ENCODE measurements at places on chromosomes 5 and 9.

GRCh38 chr9:133848471-133849109 lies 110.4 kb upstream of the SARDH start:
- no peak for DNase-seq

- no peak for DNase-seq
These were observed at the start of gene GPR21 for GRCh38 chr9:123033352-123033751. TSS of gene GPR21 (plus strand) at chr9:123033667. CDS start at chr9:123034567, 900 bp downstream.

DNA sequence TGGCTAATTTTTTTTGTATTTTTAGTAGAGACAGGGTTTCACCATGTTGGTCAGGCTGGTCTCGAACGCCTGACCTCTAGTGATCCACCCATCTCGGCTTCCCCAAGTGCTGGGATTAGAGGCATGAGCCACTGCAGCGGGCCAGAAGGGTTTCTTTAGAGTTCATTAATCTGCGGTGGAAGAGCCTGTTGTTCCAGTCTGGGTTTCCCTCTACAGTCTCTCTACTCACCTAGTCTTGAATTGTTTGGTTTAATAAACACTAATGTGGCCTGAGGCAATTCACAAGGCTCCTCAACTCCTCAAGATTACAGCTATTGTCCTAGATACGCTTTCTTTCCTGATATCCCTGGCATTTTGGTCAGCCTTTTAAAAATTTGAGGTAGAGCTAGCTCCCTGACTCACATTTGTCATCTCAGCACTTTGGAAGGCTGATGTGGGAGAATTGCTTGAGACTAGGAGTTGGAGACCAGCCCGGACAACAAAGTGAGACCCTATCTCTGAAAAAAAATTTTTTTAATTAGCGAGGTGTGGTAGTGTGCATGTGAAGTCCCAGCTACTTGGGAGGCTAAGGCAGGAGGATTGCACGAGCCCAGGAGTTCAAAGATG lies 4.6 kb upstream of the SAR1B start:
- DNase-seq: no peak

DNA sequence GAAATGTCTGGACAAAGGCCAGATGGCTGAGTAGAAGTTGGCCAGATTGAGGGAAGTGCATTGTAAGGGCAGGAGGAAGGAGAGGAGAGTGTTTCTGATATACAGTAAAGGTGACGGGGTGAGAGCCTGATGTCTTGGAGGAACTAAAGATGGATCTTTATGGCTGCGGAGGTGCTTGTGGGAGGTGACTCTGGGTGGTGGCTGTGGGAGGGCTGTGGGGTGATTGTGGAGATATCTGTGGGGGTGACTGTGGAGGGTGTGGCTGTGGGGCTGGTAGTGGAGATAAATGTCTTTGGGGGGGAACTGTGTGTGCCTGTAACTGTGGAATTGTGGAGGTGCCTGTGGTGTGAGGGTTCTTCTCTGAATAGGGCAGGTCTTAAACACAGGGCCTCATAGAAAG lies 121.4 kb downstream of the CMYA5 start:
- no peak for DNase-seq

DNA sequence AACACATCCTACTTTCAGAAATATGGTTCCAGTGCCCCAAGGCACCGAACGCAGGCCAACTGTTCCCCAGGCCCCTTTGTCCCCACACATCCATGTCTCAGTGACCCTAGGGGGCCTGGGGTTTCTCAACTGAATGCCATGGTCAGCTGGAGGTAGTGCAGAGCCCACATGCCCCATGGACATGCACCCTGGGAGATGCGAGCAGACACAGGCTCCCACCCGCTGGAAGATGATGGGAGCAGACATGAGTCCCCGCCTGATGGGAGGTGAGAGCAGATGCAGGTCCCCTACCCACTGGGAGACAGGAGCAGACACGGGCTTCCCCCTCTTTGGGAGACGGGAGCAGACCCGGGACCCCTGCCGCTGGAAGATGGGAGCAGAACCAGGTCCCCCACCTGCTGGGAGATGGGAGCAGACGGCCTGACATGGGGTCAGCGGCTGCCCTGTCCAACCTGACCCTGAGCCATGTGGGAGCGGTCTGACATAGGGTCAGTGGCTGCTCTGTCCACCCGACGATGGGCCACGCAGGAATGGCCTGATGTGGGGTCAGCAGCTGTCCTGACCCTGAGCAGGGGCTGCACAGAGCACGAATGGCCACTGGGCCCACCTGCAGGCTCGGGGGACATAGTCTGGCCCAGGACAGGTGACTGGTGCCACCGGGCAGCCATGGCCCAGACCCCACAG lies 18.4 kb downstream of the ZDHHC11B start:
- DNase-seq: no peak

GRCh38 chr9:136847088-136847825 lies 2.0 kb upstream of the PHPT1 start:
- no peak for DNase-seq

DNA sequence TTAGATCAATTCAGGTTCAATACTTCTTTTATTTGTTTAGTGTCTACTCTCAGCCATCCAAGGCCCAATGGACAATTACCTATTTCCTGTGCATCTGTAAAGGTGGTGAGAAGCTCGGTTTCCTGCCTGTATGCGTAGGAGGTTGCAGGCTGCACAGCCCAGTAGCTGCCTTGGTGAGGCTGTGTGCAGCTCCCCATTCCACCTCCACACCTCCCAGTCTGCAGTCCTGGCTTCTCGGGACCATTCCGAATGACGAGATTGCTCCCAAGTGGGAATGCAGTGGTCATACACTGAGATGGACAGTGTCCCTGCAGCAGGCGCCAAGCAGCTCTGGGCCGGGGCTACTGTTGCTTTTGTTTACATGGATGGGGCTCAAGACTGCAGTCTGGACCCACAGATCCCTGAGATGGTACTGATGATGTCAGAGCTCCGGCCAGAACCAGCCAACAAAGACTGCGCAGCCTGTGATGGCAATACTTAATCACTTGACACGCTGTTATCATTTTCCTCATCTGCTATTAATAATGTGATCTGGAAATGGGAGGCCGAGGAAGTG lies 206.1 kb upstream of the IRX1 start:
- DNase-seq: no peak

DNA sequence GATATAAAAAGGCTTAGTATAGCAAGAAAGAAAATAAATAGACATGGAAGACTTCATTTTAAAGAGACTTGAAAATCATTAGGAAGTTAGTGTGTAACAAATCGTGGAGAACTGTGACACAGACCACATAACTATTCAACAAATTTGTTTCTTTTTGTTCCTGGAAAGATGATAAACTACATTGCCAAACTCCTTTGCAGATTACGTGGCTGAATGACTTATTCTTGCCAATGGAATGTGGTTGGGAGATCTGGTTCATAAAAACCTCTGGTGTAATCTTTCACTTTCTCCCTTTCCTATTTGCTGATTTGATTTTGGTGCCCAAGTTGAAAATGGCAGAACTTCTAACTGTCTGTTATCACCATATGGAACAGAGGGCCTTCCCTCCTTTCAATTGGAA lies 328.9 kb upstream of the MEF2C start:
- DNase-seq: no peak

- no peak for DNase-seq
These were observed 294.7 kb downstream of the ZSWIM6 start for GRCh38 chr5:61626639-61627282.

DNA sequence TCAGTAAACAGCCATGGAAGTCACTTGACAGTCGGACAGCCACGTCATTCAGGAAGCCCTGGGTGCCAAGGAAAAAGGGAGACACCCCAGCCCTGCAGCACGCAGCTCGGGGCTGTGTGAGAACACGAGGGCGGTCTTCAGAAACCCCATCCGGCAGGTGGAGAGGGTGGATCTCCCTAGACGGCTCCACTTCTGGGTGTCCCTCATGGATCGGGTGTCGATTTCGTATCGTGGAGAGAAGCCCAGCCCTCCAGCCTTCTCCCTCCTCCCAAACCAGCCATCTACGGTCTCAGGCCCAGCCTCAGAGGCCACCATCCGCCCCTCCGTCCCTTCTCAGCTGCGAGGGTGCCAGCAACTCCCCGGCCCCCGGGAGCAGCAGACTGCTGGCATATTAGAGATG lies 65.5 kb upstream of the BARHL1 start:
- DNase-seq: no peak

- no peak for DNase-seq
These were observed 53.5 kb downstream of the FBXO38 start for GRCh38 chr5:148437249-148437648.

DNA sequence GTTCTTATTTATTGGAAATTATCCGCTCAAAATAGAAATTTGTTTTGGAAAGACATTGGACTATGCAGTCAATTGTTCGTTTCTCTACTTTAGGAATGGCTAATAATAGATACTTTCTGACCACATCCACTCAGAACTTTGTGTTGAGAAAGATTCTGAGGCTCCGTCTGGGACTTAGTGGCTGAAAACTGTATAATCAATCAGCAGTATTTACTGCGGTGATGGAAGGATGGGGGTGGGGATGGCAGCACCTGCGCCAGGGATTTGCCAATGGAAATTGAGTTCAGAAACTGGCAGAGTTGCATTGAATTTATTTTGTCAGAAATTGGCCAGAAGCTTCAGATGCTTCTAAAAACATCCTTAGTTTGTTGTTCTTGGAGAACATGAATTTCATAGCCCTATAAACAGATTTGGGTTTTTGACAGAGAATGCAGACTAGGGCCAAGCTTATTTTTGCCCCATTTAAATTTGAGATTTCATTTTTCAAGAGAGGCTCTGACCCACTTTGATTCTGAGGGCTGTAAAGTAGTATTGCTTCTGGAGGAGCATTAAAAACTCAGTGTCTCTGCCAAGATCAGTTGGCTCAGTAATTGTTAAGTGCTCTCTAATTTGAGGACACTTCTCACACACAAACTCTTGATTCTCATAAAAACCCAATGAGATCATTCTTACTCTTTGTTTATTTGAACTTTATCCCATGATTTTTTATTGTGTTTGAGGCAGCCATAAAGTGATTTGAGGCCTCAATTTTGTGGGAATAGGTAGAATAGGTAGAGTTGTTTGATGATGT lies 215.1 kb downstream of the CD180 start:
- no peak for DNase-seq

DNA sequence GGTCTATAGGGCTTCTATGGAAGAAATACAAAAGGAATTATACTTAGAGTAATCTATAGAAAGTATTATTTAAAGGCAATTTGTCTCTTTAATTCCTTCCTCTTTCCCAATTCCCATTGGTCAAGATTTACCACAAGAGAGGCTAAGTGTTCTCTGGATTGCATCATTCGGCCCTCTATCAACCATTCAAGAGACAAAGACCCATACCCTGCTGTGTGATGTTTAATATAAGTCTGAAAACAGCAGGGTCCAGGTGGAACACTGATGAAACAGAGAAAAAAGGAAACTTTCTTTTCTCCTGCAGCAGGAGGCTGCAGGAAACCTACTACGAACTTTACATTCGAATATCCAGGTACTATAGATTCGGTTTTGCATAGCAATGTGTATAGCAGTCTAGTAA lies 323.4 kb downstream of the CHSY3 start:
- no peak for DNase-seq

DNA sequence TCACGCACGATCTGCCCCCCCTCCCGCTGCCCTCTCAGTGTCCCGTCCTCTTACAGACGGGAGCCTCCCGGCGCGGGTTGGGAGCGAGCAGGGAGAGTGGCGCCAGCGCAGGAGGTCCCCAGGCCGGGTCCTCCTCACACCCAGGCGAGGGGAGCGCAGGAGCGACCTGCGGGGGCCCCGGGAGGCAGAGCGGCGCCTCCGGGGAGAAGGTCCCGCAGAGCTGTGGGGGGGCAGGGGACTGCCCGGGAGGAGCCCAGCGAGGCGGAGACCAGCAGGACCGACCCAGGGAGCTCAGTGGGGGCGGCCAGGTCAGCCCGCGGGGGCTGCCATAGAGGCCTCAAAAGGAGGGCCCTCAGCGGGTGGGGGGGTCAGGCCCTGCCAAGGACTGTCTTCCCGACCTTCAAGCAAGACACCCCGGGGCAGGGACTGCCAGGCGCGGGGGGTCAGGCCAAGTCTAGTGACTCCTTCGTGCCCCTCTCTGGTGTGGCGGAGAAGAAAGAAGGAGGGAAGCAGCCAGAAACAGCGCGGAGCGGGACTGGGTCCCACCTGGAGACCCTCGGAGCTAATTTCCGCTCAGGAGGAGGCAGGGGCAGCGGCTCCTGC lies 123.3 kb upstream of the ERCC6L2 start:
- DNase-seq: no peak

GRCh38 chr5:163448491-163448890 lies 11.1 kb downstream of the CCNG1 start:
- DNase-seq: no peak

GRCh38 chr9:115964710-115965347 lies 188.8 kb upstream of the PAPPA start:
- no peak for DNase-seq

DNA sequence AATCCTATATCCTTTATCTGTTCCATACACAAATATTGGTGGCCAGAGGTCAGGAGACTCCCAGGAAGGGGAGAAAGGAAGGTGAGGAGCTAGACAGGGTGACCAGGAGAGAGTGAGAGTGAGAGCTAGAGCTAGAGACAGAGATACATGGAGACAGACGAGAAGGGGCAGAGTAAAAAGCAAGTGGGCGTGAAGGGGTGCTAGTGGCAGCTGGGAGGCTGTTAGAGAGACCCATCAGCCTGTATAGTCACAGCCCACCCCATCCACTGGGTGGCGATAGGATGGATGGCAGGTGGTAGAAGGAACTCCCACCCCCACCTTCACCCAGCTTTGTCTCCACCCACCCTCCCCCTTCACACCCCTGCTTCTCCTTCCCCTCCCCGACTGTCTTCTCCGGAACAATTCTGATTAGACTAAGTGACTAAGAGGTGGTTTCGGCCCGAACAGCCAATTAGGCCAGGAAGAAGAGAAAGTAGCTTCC lies 32.8 kb downstream of the PCDH1 start:
- no peak for DNase-seq

DNA sequence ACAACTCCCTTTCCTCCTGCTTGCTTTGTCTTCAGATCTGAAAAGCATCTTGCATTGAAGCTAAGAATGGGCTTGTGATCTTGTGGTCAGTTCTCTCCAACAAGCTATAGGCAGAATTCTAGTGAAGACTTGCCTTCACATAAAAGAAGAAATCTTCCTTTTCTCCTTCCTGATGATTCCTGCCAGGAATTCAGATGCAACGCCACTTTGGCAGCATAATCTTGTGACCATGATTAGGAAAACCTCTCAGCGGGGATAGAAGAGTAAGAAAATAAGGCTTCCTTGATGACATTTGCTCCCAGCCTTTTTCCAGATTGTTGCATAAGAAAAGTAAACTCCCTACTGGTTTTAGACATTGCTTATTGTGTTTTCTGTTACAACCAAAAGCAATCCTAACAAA lies 73.4 kb downstream of the TMEM167A start:
- DNase-seq: no peak

- DNase-seq: no peak
These were observed 98.6 kb downstream of the AOPEP start for GRCh38 chr9:94824913-94825610.

DNA sequence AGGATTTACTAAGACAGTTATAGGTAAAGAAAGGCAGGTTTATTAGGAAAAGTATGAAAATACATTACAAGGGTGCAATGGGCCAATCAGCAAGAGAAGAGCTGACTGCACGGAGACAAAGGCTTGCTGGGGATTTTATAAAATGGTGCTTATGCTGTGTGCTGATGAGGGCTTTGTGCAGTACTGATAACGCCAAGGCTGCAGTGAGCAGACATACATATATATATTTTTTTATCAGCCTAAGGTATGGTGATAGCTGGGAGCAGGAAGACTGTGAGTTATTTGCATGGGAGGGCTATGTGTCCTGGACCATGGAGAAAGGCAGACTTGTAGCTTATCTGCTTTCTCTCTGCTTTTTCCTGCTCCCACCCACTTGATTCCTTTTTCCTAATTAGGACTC lies 208.1 kb upstream of the ACTBL2 start:
- no peak for DNase-seq
